A549 treated with RU486 at 1 μM for 4 hours (cell line): ENCODE measurements at places on chromosomes 6 and 20. TPM values are rescaled to one million over a fixed set of nuclear protein-coding genes. Genes with fewer than 3 reads are reported as not detected.

Gene NR2E1
- 0.03 TPM in 1 of 5 replicates, not detected in the others for total RNA-seq

Gene L3MBTL1
- total RNA-seq: 0.75 to 1.4 TPM (median 1.2 TPM) in 5 replicates

Gene PHACTR1
- total RNA-seq: 0.05 TPM in 1 of 5 replicates, not detected in the others

Gene GHRH
- not detected in 5 replicates for total RNA-seq

Gene TP53TG5
- not detected in 5 replicates for total RNA-seq

Gene MYMX
- not detected in 5 replicates for total RNA-seq

Gene RPL7L1
- total RNA-seq: 68.4 to 100 TPM (median 71.5 TPM) in 5 replicates

Gene ARMC12
- total RNA-seq: 0.15 to 0.46 TPM (median 0.27 TPM) in 4 of 5 replicates, not detected in the other

Gene SKIC2
- total RNA-seq: 19.8 to 25.9 TPM (median 24.7 TPM) in 5 replicates

Gene VIP
- total RNA-seq: not detected in 5 replicates
